ENCODE measurements at places on chromosomes 1 and 21.

DNA sequence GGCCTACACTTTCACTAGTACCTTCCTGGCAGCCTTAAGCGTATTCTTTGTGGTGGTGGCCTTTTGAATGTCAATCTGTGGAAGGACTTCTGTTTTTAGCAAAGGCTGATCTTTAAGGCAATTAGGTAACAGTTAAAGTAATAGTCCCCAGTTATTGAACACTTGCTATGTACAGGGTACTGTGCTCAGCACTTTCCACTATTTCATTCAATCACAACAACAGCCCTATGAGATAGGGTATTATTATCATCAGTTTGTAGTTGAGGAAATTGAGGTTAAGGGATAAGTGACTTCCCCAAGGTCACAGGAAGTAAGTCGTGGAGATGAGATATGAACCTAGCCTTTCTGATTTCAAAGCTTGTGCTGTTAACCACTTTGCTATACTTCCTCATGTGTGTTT, 185.7 kb downstream of the ST6GALNAC3 start:
- no peak for DNase-seq

DNA sequence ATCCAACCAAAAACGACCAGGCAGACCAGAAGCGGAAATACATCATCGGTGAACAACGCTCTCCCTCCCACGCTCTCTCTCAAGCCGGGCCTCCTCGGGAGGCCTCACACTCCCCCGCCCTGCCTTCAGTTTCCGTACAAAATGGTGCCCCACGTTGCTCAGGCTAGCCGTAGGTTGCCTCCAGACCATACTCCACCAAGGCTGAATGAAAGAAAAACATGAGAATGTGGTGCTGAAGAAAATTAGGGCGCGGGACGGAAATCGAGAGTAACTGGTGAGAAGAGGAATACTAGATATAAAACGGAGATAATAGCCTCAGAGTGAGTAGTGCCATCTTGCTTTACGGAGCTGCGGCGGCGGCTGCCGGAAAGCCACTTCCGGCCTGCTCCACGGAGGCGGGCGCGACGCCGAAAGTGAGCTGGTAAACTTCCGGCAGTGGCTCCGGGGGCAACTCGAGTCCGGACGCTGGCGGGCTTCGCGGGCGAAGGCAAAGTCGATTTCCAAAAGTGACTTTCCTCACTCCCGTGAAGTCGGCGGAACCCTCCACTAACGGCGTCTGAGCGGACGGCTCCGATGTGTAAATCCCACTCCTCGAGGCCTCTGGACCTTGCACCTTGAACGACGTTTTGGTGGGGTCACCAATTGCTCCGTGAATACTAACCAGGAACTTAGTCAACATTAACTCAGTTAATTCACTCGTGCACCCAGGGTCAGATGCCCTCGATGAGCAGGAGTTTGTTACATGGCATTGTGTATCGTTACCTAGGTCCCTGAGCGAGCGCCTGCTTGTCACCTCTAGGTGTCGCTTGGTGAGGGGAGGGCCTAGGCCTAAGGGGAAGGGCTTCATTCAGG, at the start of gene SH3BP5L:
Gene SH3BP5L (minus strand): TSS at position 7 of the 852 bp plus-strand sequence. CDS start 980 bp downstream, outside the sequence.
- peak; percentile 21 for DNase-seq

DNA sequence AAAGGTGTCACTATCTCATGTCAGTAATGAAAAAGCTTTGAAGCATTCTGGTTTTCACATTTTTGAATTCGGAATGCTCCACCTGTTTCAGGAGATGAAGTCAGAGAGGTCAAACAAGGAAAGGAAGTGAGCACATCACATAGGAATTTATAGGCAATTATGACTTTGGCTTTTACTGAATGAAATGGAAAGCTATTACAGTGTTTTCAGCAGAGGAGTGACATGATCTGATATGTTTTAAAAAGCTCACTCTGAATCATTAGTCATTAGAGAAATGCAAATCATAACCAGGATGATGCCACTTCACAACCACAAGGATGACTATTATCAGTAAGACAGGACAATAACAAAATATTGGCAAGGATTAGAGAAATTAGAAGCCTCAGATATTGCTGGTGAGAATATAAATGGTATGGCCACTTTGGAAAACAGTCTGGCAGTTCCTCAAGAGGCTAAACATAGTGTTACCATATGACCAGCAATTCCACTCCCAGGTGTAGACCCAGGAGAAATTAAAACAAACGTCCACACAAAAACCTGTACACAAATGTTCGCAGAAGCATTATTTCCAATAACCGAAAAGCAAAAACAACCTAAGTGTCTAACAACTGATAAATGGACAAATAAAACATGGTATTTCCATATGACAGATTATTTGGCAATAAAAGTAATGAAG, 7.5 kb downstream of the TAF1A start:
- DNase-seq, result no peak

GRCh38 chr1:119482517-119483425, 24.2 kb upstream of the HSD3B1 start:
- no peak for DNase-seq

GRCh38 chr1:203321273-203322052, 16.1 kb downstream of the BTG2 start:
- DNase-seq, result no peak

- no peak for DNase-seq
Measured at GRCh38 chr1:216935901-216936300, 212.7 kb upstream of the ESRRG start.

GRCh38 chr1:115373305-115373704, 35.3 kb upstream of the NGF start:
- no peak for DNase-seq

DNA sequence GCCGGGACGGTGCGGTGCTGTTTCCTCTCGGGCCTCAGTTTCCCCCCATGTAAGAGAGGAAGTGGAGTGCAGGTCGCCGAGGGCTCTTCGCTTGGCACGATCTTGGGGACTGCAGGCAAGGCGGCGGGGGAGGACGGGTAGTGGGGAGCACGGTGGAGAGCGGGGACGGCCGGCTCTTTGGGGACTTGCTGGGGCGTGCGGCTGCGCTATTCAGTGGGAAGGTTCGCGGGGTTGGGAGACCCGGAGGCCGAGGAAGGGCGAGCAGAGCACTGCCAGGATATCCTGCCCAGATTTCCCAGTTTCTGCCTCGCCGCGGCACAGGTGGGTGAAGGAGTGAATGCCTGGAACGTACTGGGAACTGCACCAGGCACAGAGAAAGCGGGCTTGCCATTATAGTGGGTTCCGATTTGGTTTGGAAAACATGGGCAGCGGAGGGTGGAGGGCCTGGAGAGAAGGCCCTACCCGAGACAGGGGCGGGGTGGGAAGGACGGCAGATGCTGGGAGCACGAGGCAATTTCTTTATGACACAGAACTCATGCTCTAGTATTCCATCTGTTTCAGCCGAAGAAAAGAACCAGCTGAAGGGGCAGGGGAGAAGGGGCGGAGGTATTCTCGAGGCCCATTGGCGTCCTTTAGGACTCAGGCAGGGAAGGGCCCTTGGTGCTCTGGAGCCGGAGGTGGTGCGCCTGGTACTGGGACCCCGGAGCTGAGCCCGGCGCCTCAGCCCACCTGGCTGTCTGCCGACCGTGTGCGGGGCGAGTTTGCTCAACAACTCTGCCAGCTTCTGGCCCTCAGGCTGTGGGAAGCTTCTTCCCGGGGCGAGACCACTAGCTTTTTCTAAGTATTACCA, 960 bp downstream of the PCSK9 start:
- no peak for DNase-seq

- no peak for DNase-seq
Measured at GRCh38 chr1:13949546-13949945, 249.6 kb downstream of the PRDM2 start.

- no peak for DNase-seq
Measured at GRCh38 chr1:230791986-230792564, 44.9 kb downstream of the CAPN9 start.

GRCh38 chr1:200048244-200048643, 20.7 kb downstream of the NR5A2 start:
- no peak for DNase-seq

DNA sequence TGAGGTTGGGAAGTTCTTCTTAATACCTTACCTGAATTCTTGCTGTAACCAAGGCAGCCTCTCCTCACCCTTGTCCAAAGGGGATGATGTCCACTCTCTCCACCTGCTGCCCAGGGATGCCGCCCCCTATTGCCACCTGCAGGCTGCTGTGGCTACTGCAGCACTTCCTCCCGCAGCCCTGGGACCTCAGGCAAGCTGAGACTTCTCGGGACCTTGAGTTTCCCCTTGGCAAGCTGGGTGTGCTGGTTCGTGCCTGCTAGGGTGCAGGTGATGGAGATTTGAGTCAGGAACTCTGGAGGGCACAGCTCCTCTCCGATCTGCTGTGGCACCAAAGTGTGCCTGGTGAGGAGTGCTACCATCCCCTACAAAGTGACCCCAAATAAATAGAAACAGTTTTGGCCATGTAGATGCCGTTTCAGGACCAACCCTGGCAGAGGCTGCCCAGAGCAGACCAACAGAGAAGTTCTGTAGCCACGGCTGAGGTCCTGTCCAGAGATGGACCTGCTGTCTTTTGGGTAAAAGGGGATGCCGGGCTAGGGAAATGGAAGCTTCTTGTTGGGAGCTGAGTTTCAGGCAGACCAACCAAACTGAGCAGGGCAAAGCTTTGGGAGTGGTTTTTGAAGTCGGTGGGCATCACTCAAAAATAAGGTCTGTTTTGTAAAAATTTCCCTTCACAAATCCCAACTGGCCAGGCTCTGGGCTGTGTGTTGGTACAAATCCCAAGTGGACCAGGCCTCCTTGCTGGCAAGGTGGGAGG, 31.7 kb downstream of the RUNX3 start:
- no peak for DNase-seq

GRCh38 chr1:2431518-2431917, 19.2 kb upstream of the PEX10 start:
- DNase-seq, result no peak

DNA sequence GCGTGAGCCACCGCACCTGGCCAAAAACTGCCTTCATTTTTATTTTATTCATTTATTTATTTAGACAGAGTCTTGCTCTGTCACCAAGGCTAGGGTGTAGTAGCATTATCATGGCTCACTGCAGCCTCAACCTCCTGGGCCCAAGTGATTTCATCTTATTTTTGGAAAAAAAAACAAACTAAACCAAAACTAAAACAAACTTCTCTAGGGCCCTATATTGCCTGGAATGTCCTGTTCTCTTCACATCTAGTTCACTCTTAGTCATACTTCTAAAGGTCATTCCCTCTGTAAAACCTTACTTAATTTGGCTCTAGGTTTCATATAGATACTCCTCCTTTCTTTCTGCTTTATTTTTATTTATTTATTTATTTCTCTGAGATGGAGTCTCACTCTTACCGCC, 15.6 kb downstream of the RPS27 start:
- no peak for DNase-seq

Data from cortex of kidney (tissue), 1 donor.